ENCODE measurements at places on chromosomes 1 and 21.

- no peak for DNase-seq
Measured at GRCh38 chr1:9753121-9753531, 70.6 kb downstream of the CLSTN1 start.

DNA sequence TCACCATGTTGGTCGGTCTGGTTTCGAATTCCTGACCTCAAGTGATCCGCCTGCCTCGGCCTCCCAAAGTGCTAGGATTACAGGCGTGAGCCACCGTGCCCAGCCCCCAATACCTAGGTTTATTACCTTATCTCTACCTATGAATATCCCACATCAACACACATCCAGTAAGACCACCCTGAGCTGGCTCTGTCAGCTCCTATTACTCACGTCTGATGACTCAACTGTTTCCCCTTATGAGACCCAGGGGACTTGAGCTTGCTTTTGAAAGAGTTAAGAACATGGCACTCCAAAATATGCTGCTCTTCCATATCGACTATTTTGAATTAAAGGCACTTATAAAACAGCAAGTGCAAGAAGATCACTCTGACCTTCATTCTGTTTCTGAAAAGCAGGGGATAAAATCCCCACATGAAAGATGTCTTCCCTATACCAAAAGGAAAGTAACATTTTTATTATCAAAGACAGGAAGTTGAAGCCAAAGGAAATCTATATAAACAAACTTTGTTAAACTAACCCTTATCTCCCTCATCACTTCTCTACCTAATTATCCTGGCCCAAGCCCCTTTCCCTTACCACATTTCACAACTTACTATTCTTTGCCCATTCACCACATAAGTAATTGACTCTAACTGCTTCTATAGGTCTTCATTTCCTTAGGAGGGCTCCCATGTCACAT lies 41.3 kb upstream of the OSBPL9 start:
- no peak for DNase-seq

- no peak for DNase-seq
Measured at GRCh38 chr1:118862755-118863154, 125.4 kb downstream of the TBX15 start.

GRCh38 chr21:22200378-22201092 lies 1202.3 kb downstream of the NCAM2 start:
- DNase-seq: no peak

DNA sequence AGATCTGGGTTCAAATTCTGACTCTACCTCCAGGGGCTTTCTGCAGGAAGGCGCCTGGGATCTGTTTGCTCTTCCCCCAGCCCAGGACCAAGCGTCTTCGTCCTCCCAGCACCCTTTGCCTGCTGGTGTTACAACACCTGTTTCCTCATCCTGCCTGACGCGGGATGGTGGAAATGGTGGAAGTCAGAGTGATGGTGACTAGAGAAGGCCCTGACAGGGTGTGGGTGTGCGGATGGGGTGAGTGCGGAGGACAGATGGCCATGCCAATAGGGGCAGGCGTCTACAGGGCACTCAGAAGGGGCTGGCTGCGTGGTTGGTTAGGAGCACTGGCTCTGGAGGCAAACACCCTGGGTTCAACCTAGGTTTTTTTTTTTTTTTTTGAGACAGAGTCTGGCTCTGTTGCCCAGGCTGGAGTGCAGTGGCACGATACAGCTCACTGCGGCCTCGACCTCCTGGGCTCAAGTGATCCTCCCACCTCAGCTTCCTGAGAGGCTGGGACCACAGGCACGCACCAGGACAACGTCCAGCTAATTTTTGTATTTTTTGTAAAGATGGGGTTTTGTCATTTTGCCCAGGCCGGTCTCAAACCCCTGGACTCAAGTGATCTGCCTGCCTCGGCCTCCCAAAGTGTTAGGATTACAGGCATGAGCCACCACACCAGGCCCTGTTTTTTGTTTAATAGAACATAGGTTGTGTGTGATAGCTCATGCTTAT lies 1.5 kb downstream of the THEMIS2 start:
- DNase-seq: no peak

DNA sequence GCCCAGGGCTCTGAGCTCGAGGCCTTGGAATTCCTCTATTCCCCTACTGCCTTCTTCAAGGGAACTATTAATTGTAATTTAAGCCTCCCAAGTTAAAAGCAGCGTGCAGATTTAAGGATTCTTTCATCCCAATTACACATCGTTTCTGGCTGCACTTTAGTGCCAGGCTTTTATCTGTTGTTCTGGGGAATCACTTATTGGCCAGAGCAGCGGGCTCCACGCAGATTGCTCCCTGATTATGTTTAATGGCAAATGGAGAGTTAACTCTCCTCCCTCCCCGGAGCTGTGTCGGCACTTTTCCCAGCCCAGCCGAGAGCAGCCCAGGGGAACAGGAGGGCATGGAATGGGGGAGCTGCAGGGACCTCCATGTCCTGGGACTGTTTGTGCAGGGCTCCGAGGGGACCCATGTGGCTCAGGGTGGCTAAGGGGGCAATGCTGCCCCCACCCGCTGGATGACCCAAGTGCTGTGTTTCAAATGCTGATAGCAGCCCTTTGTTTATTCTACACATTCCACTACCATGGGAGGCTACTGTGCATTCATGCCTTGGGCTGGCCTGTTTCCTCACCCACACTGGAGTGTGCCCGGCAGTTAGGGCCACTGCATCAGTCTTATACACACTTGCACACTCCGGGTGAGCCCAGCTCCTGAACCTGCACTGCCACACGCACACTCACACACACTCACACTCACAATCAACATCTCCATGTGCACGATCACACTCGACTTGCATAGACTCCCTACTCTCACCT lies 93.3 kb upstream of the POU3F1 start:
- DNase-seq: no peak

DNA sequence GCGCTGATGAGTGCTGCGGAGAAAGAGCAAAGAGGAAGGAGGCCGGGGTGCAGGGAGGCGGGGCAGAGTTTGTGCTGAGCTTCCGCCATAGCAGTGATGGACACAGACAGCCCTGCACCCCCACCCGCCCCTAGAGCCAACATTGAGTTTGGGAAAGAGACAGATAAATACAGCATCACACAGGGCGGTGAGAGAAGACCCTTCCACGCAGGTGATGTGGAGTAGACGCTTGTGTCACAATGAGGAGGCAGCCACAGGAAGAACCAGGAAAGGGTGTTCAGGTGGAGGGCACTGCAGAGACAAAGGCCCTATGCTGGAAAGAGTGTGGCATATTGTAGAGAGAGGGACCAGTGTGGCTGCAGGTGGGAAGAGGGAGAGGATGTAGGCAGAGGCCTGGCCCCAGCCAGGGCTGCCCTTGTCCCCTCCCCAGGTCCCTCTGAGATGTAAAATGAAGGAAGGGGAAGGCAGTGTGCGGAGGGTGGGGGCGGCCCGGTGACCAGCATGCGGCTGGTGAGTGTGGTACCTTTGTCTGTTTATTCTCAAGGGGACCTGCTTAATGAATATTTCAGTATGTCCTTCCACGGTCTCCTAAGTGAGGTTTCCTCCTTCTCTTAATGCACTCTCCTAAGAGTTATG lies 194.4 kb upstream of the TMEM51 start:
- no peak for DNase-seq

- no peak for DNase-seq
Measured at GRCh38 chr21:29114765-29115500, 15.5 kb upstream of the MAP3K7CL start.

- no peak for DNase-seq
Measured at GRCh38 chr1:203299169-203299568, 6.2 kb upstream of the BTG2 start.

DNA sequence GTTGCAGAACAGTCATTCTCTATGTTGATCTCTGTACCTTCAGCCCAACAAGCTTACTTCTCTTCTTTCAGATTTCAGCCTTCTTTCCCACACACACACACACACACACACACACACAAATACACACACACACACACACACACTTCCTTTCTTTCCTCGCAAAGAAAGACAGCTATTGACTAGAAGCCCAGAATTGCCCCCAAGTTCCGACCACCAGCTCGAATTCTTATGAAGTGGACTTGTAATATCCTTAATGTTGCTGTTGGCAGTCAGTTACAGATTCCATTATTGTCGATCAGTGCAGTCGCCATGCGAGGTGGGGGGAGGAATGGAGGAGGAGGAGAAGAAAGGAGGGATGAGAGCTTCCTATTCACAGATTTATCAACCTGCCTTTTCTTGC lies 125.5 kb downstream of the CLEC20A start:
- no peak for DNase-seq

DNA sequence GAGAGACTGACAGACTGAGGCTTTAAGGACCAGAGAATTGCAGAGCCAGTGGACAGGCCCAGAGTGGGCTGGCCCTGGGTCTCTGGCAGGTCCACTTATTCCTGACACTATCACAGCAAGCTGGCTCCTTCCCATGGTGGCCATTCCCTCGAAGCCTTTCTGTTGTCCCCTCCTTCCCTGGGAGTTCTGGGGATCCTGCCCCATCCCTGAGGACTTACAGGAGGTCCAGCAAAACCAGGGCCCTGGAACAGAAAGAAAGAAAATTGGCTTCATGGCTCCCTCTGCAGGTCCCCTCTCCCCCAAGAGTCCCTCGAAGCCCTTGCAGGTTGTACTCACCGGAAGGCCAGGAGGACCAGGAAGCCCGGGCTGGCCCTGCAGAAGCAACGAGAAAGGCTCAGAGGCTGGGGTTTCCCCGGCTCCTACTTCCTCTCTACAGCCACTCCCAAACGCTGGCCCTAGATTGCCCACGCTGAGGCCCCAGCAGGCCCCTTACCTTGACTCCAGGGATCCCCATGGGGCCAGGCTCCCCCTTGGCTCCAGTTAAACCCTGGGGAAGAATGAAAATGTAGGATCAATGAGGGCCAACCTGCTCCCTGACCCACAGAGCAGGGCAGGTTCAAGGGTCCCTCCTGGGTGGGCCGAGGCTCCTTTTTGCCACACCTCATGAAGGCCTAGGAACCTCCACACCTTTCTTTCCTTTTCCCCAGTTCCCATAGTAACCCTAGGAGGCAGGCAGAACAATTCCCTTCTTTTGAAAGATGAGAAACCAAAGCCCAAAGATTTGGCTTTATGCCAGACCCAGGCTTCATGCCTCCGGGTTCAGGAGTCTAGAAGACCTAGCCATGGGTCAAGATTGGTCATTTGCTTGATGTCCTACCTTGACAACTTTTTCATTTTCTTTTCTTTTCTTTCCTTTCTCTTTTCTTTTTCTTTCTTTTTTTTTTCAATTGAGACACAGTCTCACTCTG lies 4.6 kb downstream of the COL9A2 start:
- no peak for DNase-seq

- DNase-seq: no peak
Measured at GRCh38 chr1:195597891-195598290, 1010.3 kb downstream of the KCNT2 start.

DNA sequence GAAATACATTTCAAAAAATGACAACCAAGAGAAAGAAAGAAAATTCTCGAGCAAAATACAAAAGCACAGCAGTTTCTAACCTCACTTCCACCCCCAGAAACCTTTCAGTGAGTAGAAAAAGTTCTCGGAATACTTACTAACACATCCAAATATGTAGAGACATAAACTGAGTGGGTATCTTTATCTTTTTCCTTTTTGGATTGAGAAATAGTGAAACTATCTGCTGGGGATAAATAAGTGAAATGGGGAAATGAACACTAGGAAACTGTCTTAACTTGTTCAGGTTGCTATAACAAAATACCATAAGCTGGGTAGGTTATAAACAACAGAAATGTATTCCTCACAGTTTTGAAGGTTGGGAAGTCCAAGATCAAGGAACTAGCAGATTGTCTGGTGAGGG lies 72.0 kb downstream of the VCAM1 start:
- DNase-seq: no peak

DNA sequence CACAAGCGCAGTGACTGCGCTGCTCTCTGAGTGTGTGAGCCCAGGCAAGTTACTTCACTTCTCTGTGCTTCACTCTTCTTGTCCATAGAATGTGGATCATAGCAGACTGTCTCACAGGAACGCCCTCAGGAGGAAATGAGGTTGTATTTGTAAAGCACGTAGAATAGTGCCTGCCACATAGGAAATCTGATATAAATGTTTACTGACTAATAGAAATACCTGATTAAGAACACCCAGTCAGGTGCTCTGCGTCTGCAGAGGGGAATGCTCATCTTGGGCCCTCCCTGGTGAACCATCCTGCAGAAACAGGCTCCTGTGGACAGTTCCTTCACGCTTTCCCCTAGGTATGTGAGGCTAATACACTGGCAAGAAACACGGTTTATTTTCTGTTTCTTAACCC lies 100.3 kb downstream of the BEND5 start:
- DNase-seq: no peak

DNA sequence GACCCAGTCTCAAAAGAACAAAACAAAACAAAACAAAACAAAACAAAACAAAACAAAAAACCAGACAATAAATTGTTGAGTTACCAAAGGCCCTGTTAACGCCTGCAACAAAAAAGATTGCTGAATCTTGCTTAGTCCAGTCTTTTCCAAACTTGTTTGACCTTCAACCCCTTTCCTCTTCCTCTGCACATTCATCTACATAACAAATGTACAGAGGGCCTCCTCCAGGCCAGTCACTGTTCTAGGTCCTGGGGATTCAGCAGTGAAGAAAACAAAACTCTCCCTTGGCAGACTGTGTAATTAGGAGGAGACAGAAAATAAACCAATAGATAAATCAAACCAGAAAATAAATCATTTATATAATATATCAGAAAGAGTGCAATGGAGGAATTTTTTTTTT lies 294.0 kb upstream of the ADGRL2 start:
- no peak for DNase-seq

- DNase-seq: no peak
Measured at GRCh38 chr1:243487649-243488227, 231.9 kb downstream of the SDCCAG8 start.

DNA sequence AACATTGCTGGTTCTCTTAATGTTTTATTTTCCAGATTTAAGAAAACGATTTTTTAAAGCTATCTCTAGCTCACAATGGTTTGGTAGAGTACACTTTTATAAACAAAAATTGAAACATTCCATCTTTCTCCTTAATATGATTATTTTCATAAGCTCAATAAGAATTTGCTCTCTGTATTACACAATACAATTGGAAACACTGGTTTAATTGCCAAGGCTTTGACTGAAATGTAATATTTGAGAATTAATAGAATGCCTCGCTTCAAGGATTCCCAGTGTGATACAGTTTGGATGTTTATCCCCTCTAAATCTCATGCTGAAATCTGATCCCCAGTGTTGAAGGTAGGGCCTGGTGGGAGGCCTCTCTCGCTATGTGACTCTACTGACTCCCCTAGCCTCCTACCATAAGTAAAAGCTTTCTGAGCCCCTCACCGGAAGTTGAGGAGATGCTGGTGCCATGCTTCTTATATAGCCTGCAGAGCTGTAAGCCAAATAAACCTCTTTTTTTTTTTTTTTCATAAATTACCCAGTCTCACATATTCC lies 67.4 kb downstream of the DDAH1 start:
- no peak for DNase-seq

Measured in cortex of kidney (tissue), 1 donor.